ENCODE measurements at places on chromosomes 7 and 10.

DNA sequence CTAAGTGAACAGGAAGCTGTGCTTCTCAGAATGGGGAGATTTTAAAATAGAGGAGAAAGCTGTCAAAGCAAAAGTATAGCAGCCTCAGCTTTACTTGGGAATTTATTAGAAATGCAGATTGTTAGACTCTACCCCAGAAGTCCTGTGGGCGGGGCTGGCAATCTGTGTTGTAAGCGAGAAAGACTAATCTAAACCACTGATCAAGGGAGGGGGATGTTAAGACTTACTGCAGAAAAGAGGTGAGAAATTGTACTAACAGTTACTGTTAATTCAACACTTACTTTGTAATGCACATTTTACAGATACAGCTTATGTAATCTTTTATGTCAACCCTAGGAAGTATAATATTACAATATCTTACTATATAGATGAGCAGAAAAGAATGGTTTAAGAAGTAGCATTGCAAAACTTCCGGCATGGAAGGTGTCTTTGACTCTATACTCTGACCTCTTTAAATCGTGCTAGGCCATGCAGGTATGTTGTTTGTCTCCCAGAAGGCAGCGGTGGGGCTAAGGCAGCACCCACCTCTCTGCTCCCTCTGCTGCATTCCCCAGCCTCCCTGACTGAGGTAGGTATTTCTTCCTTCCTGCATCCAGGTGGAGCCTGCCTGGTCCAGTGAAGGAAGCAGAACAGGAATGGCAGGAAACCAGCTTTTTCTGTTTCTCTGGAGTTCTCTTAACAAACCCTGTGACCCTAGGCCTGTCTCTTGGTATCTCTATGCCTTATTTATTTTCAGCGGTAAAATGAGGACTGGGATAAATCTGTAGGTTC, 462.2 kb downstream of the AUTS2 start:
- no peak for DNase-seq

GRCh38 chr7:76428868-76429805, 4.4 kb downstream of the ZP3 start:
- no peak for DNase-seq

GRCh38 chr10:116952729-116953128, 52.3 kb downstream of the SHTN1 start:
- no peak for DNase-seq

DNA sequence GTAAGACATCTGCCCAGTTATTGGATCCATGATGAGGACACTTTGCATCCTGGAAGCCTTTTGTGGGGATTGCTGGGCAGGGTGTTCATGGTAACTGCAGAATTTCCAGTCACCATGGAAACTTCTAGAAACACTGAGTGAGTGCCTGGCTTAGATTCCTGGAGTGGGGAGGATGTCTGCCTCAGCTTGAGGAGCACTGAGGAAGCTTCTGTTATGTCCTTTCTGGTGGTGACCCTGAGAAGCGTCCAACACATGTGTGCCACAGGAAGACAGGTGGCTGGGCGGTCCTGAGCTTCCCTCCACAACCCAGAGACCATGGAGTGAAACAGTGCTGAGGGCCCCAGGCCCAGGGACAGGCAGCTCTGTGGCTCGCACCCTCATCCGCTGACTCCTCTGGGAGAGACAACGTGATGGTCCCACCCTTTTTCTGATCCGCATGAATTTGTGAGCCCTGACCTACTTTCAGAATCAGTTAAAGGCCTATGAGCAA, 191.8 kb upstream of the CXCL12 start:
- peak; percentile 31 for DNase-seq

GRCh38 chr7:41847151-41847550, 144.3 kb upstream of the INHBA start:
- DNase-seq, result no peak

DNA sequence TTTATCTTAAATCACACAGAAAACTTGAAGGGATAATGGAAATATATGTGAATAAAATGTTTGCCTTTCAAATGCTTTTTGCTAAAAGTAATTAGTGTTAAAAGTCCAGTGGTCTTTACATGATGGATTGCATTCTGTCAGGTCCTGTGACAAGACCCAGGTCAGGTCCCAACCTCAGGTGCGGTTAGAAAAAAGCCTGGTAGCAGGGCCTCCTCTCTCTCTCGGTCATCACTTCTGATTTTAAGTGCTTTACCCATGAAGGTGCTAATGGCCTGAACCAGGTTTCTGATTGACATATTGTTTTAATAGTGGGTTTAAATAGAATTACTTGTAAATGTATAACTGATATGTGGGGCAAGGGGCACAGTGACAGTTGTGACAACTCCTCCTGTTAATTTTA, 736.3 kb downstream of the POM121L12 start:
- no peak for DNase-seq

GRCh38 chr10:126351021-126351420, 37.3 kb downstream of the ADAM12 start:
- no peak for DNase-seq

DNA sequence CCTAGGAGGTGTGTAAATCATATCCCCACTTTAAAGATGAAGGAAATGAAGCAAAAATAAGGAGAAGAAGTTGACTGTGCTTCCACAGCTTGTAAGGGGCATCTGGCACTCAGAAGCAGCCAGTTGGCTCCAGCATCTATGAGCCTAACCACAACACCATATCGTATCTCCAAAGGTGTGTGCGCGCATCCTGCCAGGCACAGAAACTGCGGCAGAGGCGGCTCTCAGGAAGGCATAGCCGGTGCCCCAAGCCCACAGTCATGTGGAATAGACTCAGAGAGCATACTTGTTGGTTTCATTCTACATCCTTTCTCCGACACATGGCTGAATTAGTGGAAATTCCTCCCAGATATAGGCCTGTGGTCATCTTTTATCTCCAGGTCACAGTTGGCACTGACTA, 423.9 kb downstream of the CALN1 start:
- no peak for DNase-seq

GRCh38 chr10:61964059-61964709, 62.7 kb downstream of the ARID5B start:
- no peak for DNase-seq

GRCh38 chr7:15686295-15686956, at the start of gene MEOX2:
TSS of gene MEOX2 (minus strand) at chr7:15686683. CDS start at chr7:15686402, 281 bp downstream.
- no peak for DNase-seq

DNA sequence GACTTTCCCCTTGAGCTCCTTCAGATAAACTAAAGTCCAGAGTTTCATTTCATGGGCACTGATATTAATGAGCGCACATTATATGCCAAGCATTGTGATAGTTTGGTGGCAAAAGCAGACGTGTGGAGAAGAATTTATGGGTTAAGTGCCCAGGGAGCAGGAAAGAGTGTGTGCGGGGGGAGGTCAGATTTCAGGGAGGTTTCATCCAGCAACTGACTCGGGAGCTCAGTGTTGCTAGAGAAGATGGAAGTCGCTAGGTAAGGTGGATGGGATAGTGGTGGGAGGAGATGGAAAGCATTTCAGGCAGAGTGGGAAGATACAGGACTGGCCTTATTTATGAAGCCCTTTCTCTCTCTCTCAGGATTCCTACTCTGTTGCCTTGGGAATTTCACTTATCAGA, 223.0 kb downstream of the SNX10 start:
- no peak for DNase-seq

GRCh38 chr10:4533621-4534020, 292.4 kb upstream of the AKR1E2 start:
- no peak for DNase-seq

- no peak for DNase-seq
Observed at GRCh38 chr7:132090444-132090843, 485.8 kb downstream of the PLXNA4 start.

DNA sequence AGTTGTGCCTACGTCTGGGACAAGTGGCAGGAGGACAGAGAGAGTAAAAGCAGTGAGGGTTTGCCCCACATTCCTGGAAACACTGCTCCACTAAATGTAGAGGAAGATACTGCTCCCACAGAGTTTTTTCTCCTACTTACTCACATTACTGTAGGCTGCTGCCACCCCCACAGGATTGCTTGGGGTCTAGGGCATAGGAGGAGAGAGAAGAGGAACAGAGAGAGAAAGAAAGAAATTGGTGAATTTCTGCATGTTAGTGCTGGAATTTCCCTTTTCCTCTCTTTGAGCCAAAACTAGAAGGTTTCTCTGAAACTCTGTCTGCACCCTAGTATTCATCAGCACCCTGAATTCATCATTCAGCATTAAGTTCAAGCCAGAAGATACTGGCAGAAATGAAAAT, 397.9 kb downstream of the INHBA start:
- DNase-seq, result no peak

Data from CD4-positive, alpha-beta T cell treated with Interleukin-17A for 4 hours (primary cell).